ENCODE measurements at places on chromosomes 4 and X.
A peak's percentile ranks its signal among the peaks of the same experiment; 100 is the strongest.

- ATAC-seq = no peak
Measured at GRCh38 chr4:83153417-83153816, 38.9 kb upstream of the PLAC8 start.

GRCh38 chr4:147103403-147103946, 157.8 kb upstream of the TTC29 start:
- peak; percentile 96 for ATAC-seq

DNA sequence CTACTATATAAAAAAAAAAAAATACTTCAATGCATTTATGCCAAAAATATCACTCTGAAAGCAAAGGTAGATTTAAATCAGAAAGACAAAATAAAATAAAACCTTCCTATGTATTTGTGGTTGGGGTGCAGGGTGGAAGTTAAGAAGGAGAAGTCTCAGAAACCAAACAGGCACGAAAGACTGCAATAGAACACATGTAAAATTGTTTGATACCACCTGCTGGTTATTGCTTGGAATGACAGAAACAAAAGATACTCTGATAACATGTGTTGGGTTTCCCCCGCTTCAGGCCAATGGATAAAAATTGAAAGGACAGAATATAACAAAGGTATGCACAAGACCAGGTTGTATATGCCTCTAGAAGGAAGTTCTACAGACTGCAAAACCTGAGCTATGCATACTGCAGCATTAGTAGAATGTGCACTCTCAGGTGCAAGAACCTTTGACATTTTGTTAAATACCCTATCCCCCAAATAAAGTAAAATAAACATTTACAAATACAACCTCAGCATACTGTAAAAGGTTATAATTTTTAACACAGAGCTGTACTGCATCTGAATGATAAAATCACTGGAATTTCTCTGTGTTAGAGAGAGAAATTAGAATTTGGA, 118.8 kb downstream of the GABRA2 start:
- ATAC-seq = peak; percentile 68

GRCh38 chrX:134459683-134460004, 321 bp upstream of the HPRT1 start:
- peak; percentile 49 for ATAC-seq

- no peak for ATAC-seq
Measured at GRCh38 chr4:4417886-4418285, 31.0 kb downstream of the NSG1 start.

DNA sequence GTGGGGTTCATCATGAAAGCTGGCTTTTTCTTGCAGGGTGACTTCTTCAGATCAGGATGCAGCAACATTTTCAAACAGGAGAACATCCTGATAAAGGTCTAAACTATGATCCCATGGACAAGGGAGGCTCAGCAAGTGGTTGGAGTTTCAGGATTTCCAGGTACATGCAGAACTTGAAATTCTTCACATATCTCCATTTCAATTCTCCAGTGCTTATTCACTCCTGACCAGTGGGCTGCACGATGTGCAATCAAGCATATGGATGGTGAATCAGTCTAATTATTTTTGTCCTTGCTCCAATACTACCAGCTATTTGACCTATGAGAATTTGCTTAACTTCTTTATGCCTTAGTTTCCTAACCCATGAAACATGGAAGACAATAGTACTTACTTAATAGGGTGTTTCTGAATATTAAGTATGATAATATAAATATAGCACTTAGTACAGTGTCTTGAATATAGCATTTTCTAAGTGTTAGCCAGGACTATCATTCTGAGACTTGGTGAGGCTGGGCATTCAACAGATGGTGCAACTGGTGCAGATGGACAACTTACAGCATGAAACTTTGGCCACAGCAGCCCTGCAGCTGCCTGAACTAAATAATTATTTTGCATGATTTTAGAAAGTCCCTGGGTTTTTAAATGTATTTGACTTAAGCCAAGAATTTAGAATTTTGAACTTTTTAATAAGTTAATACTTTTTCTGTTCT, 92.4 kb downstream of the HPGD start:
- no peak for ATAC-seq

GRCh38 chrX:37993176-37993575, 13.2 kb upstream of the SYTL5 start:
- no peak for ATAC-seq

- no peak for ATAC-seq
Measured at GRCh38 chrX:100871594-100872560, 2.3 kb downstream of the NOX1 start.

DNA sequence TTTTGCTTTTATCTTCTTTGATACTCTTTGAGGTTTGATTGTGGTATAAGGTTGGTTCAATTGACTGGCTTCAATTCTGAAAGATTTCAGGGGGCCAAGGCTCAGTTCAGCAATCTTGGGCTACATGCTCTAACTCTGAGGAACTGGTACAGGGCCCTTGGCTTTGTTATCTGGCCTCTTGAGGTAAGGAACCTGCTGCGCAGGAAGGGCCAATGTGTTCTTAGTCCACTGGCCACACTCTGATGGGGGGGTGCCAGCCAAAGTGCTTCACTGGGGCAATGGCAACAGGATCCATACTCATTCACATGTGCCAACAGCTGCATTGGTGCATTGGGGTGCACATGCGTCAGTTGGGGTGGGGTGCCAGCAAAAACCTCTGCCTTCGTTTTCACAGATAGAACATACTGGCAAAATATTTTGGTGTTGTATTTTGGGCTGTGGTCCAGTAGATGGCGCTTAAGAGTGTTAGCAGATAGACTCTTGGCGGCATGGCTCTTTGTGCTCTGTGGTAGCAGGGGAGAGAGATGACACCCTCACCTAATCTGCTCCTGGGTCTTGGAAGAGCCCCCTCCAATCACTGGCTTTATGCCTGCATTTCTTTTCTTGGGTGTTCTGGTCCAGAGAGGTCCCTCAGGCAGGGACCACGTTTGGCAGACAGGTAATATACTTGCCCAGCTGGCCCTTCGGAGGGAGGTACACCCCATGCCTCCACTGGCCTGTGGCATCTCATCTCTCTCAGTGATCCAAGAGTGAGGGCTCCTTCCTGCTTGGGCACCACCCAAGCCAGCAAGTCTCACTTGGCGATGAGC, 42.9 kb downstream of the NDST3 start:
- peak; percentile 77 for ATAC-seq

DNA sequence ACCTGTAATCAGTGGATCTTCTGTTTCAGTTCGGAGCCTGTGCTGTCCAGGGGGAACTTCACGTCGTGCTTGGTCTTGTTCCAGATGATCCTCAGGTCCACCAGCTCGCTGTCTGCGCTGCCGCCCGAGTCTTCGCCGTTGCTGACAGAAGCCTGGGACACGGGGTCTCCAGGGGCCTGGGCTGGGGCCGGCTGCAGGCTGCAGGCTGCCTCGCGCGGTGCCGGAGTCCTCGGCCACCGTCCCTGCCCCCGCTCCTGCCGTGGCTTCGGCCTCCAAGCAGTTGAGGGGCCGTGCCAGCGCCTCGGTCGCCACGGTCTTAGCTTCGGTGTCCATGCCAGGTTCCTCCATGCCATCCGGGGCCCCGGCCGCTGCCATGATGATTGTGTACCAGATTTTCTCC, 37.3 kb upstream of the CCNI start:
- no peak for ATAC-seq

DNA sequence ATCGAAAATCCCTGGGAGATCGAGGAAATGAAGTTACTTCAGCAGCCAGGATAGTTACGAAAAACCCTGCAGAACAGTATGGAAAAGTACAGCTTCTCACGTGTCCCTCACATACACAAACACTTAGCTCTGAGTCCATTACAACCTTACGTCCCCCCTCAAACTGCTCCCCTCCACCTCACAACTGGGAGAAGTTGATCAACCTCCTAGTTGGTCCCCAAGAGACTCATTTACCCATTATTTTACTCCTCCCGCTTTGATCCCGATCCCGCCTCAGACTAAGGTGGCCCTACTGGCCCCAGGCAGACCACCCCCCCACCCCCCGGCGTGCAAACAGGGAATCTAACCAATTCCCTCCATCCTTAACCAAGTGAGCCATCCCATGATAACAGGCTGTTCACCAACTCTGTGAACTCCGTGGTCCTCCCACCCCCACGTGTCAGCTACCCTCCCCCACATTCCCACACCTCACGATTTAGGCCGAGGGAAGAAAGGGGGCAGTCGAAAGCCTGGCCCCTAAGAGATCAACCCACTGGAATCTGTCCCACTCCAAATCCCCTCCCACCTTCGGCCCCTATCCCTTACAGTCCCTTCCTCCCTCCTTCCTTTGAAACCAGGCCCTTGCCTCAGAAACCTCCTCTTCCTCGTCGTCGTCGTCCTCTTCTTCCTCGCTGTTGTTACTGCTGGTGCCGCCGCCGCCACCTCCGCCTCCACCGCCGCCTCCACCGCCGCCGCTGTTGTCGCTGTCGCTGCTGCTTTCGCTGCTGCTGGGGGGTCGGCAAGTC, 755 bp downstream of the ANKRD17 start:
- ATAC-seq = peak; percentile 2

- no peak for ATAC-seq
Measured at GRCh38 chrX:80216086-80216485, 201.5 kb downstream of the TBX22 start.

GRCh38 chrX:43702079-43702524, 46.0 kb downstream of the MAOA start:
- ATAC-seq = no peak

- ATAC-seq = peak; percentile 70
Measured at GRCh38 chr4:129358571-129358970, 262.6 kb downstream of the C4orf33 start.

DNA sequence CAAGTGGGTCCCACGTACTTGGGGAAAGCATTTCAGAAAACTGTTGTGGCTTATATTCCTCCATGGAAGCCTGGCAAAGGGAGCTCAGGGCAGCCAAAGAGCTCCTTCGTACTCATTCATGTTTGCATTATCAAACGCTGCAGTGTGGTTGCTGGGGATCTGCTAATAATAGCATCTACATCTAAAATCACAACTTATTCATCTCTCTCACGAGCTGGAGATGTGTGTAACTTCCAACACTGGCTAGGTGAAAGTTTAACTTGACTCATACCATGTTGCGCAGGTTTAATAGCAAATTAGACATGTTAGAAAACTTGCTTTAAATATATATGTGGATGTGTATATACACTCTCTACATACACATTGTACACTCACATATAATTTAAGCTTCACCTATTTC, 415.1 kb downstream of the AFF2 start:
- no peak for ATAC-seq

GRCh38 chr4:81245218-81246009, 30.4 kb upstream of the PRKG2 start:
- ATAC-seq = no peak

DNA sequence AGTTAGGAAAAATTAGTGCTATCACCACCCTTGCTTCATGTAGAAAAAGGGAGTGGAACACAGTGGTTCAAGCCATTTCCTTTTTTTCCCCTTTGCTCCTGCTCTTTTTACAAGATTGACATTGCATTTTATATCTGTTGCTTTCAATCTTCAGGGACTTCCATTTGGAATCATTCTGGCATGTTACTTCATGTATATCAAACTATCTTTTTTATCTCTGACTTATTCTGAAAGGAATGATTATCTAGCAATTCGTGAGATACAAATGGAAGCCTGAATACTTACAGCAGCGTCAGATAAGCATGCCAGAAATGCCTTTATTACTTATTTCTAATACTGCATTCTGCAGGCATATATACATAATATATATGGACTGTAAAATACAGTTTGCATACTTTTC, 20.4 kb downstream of the ADGRL3 start:
- ATAC-seq = no peak

GRCh38 chrX:63737131-63737921, 47.7 kb downstream of the ARHGEF9 start:
- ATAC-seq = no peak

DNA sequence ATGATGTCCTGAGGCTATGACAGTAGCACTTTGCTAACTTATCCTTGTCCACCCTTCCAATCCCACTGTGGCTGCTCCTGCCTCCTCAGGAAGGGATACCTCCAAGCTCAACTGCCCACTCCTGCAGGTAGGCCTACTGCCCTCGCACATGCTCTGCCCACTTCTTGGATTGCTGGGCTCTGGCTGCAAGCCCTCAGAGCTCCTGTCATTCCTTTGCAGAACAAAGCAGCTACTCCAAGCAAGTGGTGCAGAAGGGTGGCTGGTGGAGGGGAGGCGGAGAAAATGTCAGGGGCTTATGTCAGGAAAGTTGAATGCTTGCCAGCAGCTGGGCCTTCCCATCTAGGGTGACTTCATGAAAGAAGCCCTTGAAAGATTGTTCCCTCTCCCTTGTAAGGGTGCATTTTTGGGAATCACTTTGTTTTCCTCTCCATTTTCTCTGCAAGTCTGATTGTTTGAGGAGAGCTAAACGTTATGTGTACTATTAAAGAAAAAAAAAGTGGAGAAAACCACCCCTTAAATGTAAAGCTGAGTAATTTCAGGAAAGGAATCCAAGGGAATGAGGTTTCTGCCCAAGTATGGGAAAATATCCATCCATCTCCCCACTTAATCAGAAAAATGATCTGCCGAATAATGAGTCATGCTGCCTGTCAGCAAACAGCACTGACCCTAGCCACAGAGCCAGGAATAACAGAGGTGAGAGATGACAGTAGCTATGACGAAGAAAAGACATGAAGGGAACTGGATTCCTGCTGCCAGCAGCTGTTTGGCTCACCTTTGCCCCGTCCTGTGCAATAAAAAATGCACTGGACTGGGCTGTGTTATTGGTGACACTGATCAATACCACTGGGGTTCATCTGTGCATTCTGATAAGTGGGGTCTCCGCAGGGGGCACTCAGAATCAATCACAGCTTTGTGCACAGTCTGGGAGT, 102.0 kb downstream of the RTL5 start:
- peak; percentile 87 for ATAC-seq

DNA sequence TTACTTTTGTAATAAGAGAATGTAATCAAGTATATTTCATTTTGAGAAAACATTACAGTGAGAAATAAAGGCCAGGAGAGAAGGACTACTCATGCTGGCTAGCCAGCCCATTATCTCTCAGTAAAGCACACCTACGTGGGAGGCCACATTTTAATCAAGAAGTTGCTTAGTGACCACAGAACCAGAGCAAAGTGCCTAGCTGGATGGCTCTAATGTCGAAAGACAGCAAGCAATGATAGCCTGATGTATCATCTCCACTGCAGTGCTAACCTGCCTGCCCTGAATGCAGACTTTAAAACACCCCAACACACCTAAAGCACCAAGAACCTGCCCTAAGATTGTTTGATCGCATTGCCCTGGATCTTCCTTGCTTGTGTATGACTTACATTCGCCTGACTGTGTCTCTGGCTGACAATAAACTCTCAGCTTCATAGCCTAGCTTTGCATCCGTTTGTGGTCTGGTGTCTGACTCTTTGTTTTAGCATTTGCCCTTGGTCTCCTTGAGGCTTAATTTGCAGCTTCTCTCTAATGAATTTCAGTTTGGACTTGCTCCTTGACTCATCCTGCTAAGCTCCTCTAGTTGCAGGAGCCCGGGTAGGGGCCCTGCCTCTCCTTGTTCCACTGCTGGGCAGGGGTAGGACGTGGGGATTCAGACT, 31.4 kb upstream of the SOWAHD start:
- no peak for ATAC-seq

GRCh38 chr4:184427687-184428086, 46.7 kb downstream of the IRF2 start:
- ATAC-seq = no peak

- ATAC-seq = peak; percentile 31
Measured at GRCh38 chr4:55635282-55635681, 816 bp downstream of the NMU start.
